Fibroblast of skin of left quadriceps (primary cell): ENCODE measurements at places on chromosomes 2 and 18.

GRCh38 chr18:41642756-41643155, 312.3 kb upstream of the PIK3C3 start:
- no peak for DNase-seq

DNA sequence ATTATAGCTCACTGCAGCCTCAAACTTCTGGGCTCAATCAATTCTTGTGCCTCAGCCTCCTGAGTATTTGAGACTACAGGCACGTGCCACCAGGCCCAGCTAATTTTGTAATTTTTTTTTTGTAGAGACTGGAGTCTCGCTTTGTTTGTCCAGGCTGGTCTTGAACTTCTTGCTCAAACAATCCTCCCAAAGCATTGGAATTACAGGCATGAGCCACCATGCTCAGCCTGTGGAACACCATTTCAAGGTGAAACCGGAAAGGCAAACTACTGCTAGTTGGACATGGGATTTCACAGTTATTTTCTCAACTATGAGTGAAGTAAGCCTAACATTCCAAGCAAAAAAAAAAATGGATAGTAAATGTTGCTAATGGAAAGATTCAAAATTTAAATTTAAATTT, 20.9 kb upstream of the TGIF1 start:
- DNase-seq, result no peak

DNA sequence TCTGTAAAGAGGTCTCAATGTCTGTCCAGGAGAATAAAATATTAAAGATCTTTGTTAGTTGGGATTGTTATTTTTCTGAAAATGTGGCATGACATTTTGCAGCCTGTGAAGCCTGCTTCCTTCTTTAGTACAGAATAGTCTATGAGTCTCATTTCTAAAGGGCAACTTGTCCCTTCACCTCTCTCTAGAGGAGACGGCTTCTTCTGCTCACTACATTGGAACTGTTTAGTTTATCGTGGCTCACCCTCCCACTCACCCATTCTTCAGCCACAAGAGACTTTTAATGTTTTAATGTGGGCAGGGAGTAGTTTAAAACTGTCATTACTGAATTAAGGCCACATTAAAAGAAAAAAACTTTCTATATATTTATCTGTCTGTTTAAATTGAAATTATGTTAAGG, 161.0 kb downstream of the BARD1 start:
- DNase-seq, result no peak

GRCh38 chr2:18703555-18703954, 114.2 kb upstream of the NT5C1B start:
- no peak for DNase-seq

DNA sequence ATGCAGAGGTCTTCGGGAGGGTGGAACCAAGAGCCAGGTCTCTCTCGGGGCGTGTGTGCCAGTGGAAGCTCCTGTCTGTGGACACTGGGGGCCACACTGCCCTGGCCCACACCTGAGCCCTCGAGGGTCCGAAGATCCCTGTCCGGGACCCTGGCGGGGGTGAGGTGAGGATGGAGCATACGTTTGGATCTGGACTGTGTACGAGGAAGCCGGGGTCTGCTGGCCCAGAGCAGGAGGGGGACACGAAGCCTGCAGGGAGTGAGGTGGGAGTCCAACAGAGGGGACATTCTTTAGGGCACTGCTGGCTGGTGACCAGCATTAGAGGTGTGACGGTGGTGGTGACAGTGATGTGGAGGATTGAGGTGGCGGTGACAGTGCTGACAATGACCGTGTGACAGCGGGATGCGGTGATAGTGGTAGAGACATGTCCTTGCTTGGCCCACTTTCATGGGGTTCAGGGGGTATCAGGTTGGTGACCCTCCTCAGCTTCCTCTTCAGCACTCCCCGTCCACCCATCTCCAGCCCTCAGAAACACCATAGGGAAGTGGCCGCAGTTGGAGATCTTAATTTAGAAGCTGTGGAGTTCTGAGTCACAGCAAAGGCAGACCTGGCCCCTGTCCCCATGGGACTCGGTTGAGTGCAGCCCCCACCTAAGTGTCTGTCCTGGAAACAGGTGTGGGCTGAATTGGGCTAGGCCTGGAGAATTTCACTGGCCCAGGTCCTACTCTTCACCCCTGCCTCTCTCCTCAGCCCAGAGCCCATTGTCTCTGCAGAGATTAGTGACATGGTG, 252.0 kb downstream of the DYSF start:
- DNase-seq, result no peak

- DNase-seq, result no peak
Measured at GRCh38 chr2:130389783-130390182, 33.9 kb downstream of the PTPN18 start.

DNA sequence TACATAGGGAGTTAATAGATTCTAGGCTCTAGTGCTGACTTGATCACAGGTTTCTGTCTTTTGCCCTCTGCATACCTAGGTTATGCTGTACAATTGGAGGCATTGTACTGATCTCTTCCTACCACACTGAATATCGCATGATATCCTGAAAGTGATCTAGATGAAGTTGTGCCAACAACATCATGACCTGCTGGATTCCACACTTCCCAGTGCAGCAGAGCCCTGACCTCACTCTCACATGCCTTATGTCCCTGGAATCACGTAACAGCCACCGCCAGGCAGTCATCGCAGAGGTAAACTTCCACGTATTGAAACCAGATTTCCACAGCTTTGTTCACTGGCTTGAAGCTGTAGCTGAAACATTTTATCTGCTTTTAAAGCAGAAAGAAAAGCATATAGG, 214.0 kb downstream of the ANKRD30B start:
- DNase-seq, result no peak

DNA sequence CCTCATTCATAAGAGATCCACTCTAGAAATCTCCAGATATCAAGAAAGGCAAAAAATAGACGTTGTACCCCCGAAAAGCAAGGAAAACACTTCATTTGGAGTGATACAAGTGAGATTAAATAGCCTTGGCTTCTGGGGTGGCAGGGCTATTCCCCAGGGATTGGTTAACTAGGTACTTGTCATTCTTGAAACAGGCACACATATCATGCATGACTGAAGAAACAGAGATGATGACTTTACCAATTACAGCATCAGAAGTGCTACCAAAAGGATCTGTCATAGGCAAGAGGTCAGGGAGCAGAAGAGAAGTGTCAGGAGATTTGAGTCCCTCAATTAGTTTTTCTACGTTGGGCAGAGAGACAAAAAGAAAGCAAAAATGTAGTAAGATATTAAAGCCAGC, 45.2 kb upstream of the NFU1 start:
- DNase-seq, result no peak

GRCh38 chr2:154437104-154437503, 261.4 kb upstream of the KCNJ3 start:
- no peak for DNase-seq

- no peak for DNase-seq
Measured at GRCh38 chr2:197801033-197801432, 3.4 kb upstream of the PLCL1 start.

DNA sequence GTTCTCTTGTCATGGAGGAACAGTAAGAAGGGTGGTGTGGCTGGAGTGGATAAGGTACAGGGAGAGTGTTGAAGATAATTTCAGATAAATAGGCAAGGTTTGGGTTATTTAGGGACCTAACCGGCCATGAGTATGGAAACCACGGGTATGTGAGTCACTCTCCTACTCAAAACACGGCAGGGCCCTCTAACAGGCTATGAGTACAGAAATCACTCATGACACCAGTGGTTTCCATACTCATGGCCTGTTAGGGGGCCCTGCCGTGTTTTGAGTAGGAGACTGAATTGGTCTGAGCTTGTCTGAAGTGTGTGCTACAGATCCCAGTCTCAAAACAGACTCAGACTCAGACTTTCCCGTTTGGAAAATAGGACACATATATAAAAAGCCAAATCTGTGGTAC, 428.4 kb upstream of the HNMT start:
- DNase-seq, result no peak

DNA sequence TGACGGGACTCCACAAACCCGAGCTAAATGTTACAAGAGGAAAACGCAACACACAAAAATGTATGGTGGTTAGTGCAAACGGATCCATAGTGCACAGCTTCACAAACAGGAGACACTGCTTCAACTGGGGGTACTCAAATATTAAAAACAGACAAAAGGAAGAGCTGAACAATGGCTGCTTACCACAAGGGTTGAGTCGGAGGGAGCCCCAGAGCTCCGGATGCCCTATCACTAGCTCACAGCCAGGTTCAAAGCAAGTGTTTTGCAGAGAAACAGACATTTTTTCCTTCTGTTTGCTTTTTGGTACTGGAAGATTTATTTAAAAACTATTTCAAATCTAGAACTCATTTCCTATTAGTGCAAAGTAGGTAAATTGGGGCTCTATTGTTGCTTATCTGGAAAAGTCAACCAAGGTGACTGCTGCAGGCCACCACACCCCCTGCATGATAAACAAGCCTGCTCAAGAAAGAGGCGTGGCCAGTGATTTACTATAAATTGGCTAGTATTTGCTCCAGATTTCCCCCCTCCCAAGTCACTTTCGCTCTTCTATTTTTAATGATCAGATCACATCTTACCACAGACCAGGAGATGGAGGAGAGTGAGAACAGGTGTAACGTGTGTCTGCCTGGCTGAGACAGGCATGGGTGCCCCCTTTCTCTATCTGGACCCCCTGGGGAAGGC, 46.5 kb downstream of the ZAP70 start:
- no peak for DNase-seq
